ENCODE measurements at places on chromosomes 1 and 21. TPM values are rescaled to one million over a fixed set of nuclear protein-coding genes. Genes with fewer than 3 reads are reported as not detected.

The C1orf141 gene
- total RNA-seq, result 0.22 TPM

The TNFSF4 gene
- 2.1 TPM for total RNA-seq

The SMCP gene
- not detected for total RNA-seq

The FAM72C gene
- 2.0 TPM for total RNA-seq

The CKS1B gene
- 68.2 TPM for total RNA-seq

The CATSPERE gene
- 2.2 TPM for total RNA-seq

The OR10Z1 gene
- not detected for total RNA-seq

The ATAD3C gene
- total RNA-seq, result 2.9 TPM

The CRYBG2 gene
- 10.9 TPM for total RNA-seq

The CTSS gene
- 3.1 TPM for total RNA-seq

The ADCY10 gene
- 0.47 TPM for total RNA-seq

The OR2T3 gene
- not detected for total RNA-seq

The IL24 gene
- total RNA-seq, result not detected

The CR1L gene
- total RNA-seq, result not detected

The UMODL1 gene
- not detected for total RNA-seq

The CELA2B gene
- total RNA-seq, result not detected

The JAK1 gene
- total RNA-seq, result 63.2 TPM

The LIPI gene
- not detected for total RNA-seq

The CLDN14 gene
- not detected for total RNA-seq

The HSD3B2 gene
- 0.32 TPM for total RNA-seq

The SPOCD1 gene
- total RNA-seq, result 0.75 TPM

The ACOT11 gene
- total RNA-seq, result 10.3 TPM

The CNN3 gene
- total RNA-seq, result 247 TPM

The MAP1LC3C gene
- 0.42 TPM for total RNA-seq

The L1TD1 gene
- total RNA-seq, result 5.3 TPM

The STUM gene
- total RNA-seq, result 0.07 TPM

The RFX5 gene
- total RNA-seq, result 89.5 TPM

The VASH2 gene
- total RNA-seq, result 43.8 TPM

The PLEKHO1 gene
- total RNA-seq, result 80.1 TPM

The CFHR4 gene
- total RNA-seq, result not detected

The LAPTM5 gene
- not detected for total RNA-seq

The CD84 gene
- total RNA-seq, result not detected

The SPATA46 gene
- not detected for total RNA-seq

The AMY1C gene
- not detected for total RNA-seq

The SLFNL1 gene
- 1.2 TPM for total RNA-seq

The OR2G6 gene
- total RNA-seq, result 0.04 TPM

The CD1B gene
- not detected for total RNA-seq

The FCRL2 gene
- total RNA-seq, result not detected

The FCAMR gene
- not detected for total RNA-seq

The DIO1 gene
- total RNA-seq, result not detected

The KRTAP27-1 gene
- total RNA-seq, result not detected

The INTS3 gene
- 117 TPM for total RNA-seq

The OR2T2 gene
- total RNA-seq, result not detected

The SIK1 gene
- total RNA-seq, result 36.1 TPM

The KRTAP13-2 gene
- total RNA-seq, result not detected

The MAGOH gene
- 59.0 TPM for total RNA-seq
